ENCODE measurements at places on chromosomes 5 and 9. TPM values are rescaled to one million over a fixed set of nuclear protein-coding genes. Genes with fewer than 3 reads are reported as not detected.

The SUSD1 gene
- total RNA-seq = 3.0 TPM

DNA sequence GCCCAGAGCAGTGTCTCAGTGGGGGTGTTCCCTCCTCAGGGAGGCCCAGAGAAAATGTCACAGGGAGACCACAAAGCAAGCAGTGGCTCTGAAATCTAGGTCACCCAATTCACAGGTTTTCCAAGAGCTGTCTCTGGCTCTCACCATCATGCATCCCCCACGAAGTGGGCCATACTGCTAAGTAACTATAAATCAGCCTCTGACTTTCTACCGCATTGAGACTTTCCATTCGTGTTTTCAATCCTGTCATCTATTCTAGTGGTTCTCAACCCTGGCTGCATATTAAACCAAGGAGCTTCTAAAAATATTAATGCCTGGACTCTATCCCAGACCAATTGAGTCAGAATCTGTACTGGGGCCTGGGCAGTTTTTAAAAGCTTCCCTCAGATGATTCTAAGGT lies 2.0 kb upstream of the C1QTNF3 start:
- DNase-seq = no peak

GRCh38 chr5:168898247-168898911 lies 319.2 kb upstream of the PANK3 start:
- DNase-seq = no peak

GRCh38 chr5:125848751-125849150 lies 574.5 kb upstream of the GRAMD2B start:
- no peak for DNase-seq

DNA sequence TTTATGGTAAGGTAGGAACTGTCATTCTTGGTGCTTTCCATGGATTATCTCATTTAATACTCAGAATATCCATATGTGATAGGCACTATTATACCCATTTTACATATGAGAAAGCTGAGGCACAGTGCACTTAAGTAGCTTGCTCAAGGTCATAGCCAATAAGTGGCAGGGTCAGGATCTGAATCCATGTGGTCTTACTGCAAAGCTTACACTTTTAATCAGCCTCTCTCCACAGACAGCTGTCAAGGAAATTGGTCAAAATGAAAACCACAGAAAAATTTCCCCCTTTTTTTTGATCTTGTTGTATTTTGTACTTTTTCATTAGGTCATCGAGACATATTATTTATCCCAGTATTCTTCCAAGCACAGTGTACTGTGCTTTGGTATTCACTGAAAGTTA lies 78.5 kb downstream of the ERCC6L2 start:
- no peak for DNase-seq

GRCh38 chr9:98992885-98993569 lies 49.3 kb downstream of the COL15A1 start:
- no peak for DNase-seq

The GPR150 gene
- 1.5 TPM for total RNA-seq

DNA sequence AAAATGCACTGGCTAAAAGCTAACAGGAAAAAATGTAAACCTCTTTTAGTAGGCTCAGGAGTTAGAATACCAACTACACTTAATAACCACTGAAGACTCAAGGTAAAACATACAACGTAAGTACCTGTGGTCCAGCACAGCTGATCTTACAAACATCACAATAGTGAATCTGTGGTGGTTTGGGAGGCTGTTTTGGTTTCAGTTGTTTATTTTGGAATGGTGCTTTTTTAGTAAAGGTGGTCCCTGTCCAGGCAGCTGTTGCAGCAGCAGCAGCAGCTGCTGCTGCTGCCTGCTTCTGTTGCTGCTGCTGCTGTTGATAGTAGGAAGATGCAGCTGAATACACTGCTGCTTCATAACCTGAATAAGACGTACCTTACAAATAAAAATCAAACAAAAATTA lies 37.9 kb downstream of the ZFR start:
- no peak for DNase-seq

DNA sequence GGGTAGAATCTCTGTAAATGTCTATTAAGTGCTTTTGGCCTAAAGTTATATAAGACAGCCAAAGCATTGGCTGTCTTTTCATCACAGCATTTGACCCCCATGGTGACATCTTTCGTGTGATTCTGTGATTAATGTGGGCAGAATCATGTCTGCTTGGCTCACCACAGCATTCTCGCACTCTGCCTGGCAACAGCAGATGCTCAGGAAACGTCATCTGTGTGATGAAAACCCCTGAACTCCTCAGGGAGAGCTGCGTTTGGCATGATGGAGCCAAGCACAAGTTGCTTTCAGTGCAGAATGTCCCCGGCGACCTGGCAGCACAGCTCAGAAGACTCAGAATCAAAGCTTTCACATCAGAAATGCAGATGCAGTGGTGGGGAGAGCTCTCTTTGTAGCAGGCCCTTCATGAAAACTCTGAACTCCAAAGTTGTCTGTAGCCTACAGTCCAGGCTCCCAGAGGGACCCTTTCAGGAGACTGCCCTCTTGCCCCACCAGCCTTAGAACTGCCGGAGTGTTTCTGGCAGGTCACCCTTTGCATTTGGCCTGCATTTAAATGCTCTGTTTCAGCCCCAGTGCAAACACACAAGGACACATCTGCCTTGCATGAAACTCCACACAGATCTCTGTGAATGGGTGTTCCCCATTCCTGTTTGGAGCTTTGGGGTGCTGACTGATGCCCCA lies 155.6 kb upstream of the PANK3 start:
- no peak for DNase-seq

- DNase-seq = no peak
Observed at GRCh38 chr5:168935183-168935582, 356.0 kb upstream of the PANK3 start.

- DNase-seq = no peak
Observed at GRCh38 chr5:107431998-107432397, 238.7 kb downstream of the EFNA5 start.

- no peak for DNase-seq
Observed at GRCh38 chr5:167773668-167774301, 517.7 kb upstream of the WWC1 start.

DNA sequence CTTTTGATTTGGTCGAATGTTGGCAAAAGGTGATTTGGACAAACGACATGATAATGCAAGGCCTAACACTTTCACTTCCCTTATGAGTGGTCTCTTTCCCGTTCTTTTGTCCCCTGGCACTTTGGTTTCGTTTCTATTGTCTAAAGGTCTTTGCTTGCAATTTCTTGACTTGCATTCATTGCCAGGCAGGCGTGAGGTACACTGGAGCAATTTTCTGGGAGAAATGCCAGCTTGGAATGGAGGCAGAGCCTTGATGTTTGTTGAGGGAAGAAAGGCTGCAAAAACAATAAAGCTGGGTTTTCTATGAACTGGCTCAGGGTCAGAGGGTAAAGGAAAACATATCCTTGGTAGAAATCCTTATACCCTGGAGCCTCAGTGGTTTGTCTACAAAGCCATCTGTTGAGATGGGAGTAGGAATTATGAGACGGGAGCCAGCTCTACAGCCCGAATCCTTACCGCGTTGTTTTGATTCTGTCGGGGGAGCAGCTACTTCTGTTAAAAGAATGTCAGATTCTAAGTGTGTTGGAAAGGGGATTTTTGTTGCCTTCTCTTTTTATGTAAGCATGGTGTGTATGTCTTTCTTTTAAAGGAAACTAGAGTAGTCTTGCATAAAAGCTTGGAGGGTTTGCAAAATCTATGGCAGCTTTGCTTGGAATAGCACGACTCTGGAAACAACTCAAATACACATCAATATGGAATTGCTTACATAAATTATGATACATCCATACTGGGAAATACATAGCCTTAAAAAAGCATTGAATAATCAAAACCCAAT lies 158.9 kb downstream of the RMI1 start:
- DNase-seq = no peak

- no peak for DNase-seq
Observed at GRCh38 chr5:151151793-151152192, 5.8 kb downstream of the ANXA6 start.

The EFNA5 gene
- not detected for total RNA-seq

DNA sequence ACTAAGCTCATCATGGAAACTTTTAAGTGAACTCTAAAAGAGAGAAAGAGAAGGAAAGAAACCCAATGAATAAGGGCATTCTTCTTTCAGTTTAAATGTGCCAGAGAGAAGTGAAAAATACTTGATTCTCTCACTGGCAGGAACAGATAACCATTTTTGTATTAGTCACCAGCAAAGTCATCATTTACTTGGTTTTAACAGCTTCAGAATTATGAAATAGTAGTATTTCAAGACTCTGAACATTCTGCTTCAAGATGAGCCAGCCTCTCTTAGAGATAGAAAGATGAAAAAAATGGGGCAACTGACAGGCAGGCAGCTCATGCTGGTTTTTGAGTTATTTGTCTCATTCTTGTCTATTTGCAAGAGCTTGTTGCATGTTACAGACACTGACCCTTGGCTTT lies 103.5 kb downstream of the GCNT1 start:
- no peak for DNase-seq

DNA sequence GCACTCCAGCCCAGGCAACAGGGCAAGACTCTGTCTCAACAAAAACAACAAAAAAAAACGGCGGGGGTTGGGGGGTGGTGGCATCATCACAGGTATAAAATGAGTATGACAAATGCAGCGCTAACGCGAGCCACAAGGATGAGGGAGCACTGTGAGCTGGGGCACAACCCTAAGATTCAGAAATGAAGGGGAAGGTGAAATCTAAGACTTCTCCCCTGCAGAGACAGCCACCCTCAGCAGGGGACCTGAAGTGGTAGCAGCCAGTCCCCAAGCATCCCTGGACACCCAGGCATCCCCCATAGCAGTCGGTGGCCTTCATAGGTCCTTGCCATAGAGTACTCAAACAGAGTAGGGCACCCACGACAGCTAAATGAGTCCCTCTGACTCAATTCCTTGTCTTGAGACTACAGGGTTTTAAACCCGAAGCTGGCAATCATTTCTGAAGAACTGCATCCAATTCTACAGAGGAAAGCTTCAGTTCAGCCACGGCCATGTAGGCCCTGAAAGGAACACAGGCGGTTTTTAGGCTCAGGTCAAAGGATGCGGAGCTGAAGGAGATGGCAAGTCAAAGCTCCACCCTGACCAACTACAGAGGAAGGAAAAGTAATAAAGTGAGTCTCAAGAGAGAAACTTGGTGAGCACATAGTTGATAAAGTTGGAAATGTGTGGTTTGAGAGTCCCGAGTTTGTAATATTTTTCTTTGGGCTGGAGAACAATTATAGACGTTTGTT lies 50.3 kb downstream of the MYO10 start:
- DNase-seq = no peak

DNA sequence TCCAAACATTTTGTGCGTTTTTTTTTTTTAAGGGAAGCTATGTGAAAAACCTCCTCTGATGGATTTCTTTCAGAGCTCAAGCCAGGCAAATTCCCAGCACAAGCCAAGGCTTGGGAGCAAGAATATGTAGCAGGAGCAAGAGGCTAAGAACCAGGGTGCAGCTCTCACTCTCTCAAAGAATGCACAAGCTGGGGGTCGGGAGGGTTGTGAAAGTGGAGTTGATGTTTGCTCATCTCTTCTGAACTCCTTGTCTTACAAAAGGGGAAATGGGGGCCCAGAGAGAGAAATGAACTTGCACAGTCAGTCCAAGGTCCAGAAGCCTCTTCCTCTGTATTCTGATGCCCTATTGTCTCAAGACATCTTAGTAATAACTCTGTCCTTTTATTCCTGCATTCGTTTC lies 7.7 kb upstream of the TRAF1 start:
- DNase-seq = no peak

- DNase-seq = no peak
Observed at GRCh38 chr9:86282979-86283535, 719 bp upstream of the ISCA1 start.

- DNase-seq = no peak
Observed at GRCh38 chr9:131574730-131575640, 29.7 kb downstream of the PRRT1B start.

GRCh38 chr5:153598099-153598498 lies 107.6 kb downstream of the GRIA1 start:
- DNase-seq = no peak

DNA sequence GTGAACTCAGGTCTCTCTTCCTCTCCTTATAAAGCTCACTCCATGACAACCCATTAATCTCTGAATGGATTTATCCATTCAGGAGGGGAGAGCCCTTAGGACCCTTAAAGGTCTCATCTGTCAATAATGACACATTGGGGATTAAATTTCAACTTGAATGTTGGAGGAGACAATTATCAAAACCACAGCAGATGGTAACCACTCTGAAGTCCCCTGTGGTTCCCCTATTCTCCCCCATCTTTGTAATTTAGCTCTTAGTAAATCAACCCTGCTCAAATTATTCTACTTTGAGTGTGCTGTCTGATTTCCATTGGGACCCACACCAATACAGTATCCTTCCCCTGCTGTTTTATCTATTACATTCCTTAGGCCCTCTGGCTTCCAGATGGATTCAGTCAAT lies 72.0 kb upstream of the RAI14 start:
- DNase-seq = no peak

DNA sequence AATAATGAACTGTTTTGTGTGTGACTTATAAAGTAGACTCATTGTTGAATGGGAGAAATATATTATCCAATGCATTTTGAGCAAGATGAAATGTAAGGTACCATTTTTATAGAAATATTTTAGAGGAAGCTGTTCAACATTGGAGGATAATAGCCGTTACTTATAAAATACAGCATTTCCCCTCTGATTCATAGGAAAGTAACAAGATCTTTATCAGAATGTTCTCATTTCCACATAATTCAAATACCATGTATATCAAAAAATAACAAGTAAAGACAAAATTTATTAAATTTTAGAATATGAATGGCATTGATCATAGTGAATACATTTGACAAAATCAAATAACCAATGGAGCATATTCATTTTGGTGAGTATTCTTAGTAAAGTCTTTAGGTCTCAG lies 346.7 kb upstream of the PTGER4 start:
- no peak for DNase-seq

All from naive thymus-derived CD4-positive, alpha-beta T cell (primary cell).